ENCODE measurements at places on chromosomes 4 and X. TPM values are rescaled to one million over a fixed set of nuclear protein-coding genes. Genes with fewer than 3 reads are reported as not detected.

Gene TRPC5OS
- not detected for polyA plus RNA-seq

Gene ERCC6L
- polyA plus RNA-seq, result 3.3 TPM

Gene OSTC
- 241 TPM for polyA plus RNA-seq

Gene CCDC120
- polyA plus RNA-seq, result not detected

Gene MAGEA10
- not detected for polyA plus RNA-seq

Gene SLC9A7
- 5.9 TPM for polyA plus RNA-seq

Gene ELK1
- not detected for polyA plus RNA-seq

Gene GLOD5
- polyA plus RNA-seq, result not detected

Gene ATXN3L
- not detected for polyA plus RNA-seq

Gene SPANXB1
- not detected for polyA plus RNA-seq

Gene SOD3
- polyA plus RNA-seq, result 14.5 TPM

Gene SHOX
- polyA plus RNA-seq, result 0.95 TPM

Gene PARM1
- 58.0 TPM for polyA plus RNA-seq

Gene EMCN
- polyA plus RNA-seq, result 49.7 TPM

Gene NAT8L
- 2.8 TPM for polyA plus RNA-seq

Gene SPANXA1
- not detected for polyA plus RNA-seq

Gene YIPF7
- not detected for polyA plus RNA-seq

Gene NOA1
- polyA plus RNA-seq, result 19.3 TPM

Gene PTPN13
- polyA plus RNA-seq, result 25.5 TPM

Gene SSX4
- polyA plus RNA-seq, result not detected

Gene GYPB
- polyA plus RNA-seq, result 1.9 TPM

Gene ASB5
- polyA plus RNA-seq, result 41.0 TPM

Gene IL15
- 15.2 TPM for polyA plus RNA-seq

Gene PHOX2B
- polyA plus RNA-seq, result not detected

Gene LDOC1
- 43.6 TPM for polyA plus RNA-seq

Gene TMPRSS11D
- polyA plus RNA-seq, result not detected

Gene LRCH2
- polyA plus RNA-seq, result 3.5 TPM

Gene GPAT3
- 22.6 TPM for polyA plus RNA-seq

Gene ODAPH
- 0.29 TPM for polyA plus RNA-seq

Gene SPON2
- 63.3 TPM for polyA plus RNA-seq

Gene USP51
- polyA plus RNA-seq, result 4.0 TPM

Gene C4orf51
- not detected for polyA plus RNA-seq

Gene RUFY3
- polyA plus RNA-seq, result 94.3 TPM

Gene F9
- not detected for polyA plus RNA-seq

Gene F8A2
- polyA plus RNA-seq, result not detected

Data from muscle of arm (tissue), 14 donors.